ENCODE measurements at places on chromosomes 13 and 19.
A peak's percentile ranks its signal among the peaks of the same experiment; 100 is the strongest.

- peak; percentile 43 for DNase-seq
Observed at GRCh38 chr13:29771247-29771646, 79.2 kb downstream of the UBL3 start.

GRCh38 chr13:71867131-71867814 lies at the start of gene DACH1:
Gene DACH1 (minus strand): TSS chr13:71867204.
- no peak for DNase-seq

- DNase-seq, result no peak
Observed at GRCh38 chr19:14052470-14052869, 9.4 kb downstream of the PALM3 start.

GRCh38 chr13:70541451-70541850 lies 433.2 kb upstream of the KLHL1 start:
- DNase-seq, result no peak

GRCh38 chr19:33805313-33805712 lies 8.6 kb downstream of the KCTD15 start:
- DNase-seq, result no peak

GRCh38 chr13:29956853-29957252 lies 106.4 kb upstream of the UBL3 start:
- no peak for DNase-seq

DNA sequence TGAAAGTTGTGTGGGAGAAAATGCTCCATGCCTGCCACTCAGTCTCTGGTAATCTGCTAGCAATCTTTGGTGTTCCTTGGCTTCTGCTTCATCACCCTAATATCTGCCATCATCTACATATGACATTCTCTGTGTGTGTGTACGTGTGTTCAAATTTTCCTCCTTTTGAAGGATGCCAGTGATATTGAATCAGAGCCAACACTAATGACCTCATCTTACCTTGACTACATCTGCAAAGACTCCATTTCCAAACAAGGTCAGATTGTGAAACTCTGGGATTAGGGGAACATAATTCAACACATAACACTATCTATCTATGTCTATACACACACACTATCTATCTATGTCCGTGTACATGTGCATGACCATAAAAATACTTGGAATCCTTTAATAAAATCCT lies 81.4 kb upstream of the IRS2 start:
- DNase-seq, result no peak

DNA sequence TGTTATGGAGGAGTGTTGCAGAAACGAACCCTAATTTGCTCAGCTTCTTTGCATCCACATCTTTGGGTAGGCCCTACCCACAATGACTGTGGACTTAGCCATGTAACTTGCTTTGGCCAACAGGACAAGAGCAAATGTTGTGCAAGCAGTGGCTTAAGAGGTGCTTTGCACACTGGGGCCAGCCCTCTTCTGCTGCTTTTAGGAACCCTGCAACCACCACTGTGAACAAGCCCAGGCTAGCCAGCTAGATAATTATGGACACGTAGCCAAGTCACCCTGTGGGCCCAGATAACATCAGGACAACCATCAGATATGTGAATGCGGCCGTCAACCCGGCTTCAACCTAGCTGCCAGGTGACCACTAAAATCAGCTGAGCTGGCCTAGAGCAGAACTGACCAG lies 17.1 kb downstream of the C19orf47 start:
- DNase-seq, result no peak

GRCh38 chr19:14525729-14526128 lies 3.7 kb upstream of the TECR start:
- DNase-seq, result no peak
